Progenitor cell of endocrine pancreas (in vitro differentiated cells): ENCODE measurements at places on chromosomes 6 and 20.
A peak's percentile ranks its signal among the peaks of the same experiment; 100 is the strongest.

DNA sequence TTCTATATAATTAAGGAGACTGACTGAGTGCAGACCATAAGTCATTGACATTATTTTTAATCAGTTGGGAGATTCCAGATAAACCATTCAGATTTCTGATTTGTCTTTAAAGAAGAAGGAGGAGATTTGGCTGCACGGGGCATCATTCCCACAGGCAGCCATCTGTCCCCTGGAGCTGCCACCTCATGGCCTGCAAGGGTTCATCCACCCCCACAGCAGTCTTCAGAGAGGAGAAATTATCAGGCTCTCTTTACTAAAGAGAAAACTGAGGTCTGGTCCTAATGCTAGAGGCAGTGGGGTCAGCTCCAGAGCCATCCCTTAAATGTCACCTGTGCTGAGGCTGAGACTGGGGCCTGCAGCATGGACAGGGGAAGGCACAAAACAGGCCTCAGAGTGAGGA is 501.3 kb upstream of the SULF2 start:
- DNase-seq, result no peak

DNA sequence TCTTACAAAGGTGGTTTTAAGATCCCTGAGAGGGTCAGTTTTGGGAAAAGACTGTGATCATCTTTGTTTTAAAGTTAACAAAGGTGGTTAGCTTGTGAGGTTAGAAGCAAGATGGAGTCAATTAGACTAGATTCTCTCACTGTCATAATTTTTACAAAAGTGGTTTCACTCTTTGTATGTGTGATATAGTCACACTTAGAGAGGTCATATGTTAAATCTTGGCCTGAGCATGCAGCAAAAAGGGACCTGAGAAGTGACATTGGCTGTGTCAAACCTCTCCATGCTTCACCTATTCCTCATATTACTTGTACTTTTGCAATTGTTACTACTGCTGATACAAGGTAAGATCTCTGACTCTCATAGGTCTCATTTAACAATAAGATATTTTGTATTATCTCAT is 368.0 kb downstream of the TBC1D32 start:
- no peak for DNase-seq

DNA sequence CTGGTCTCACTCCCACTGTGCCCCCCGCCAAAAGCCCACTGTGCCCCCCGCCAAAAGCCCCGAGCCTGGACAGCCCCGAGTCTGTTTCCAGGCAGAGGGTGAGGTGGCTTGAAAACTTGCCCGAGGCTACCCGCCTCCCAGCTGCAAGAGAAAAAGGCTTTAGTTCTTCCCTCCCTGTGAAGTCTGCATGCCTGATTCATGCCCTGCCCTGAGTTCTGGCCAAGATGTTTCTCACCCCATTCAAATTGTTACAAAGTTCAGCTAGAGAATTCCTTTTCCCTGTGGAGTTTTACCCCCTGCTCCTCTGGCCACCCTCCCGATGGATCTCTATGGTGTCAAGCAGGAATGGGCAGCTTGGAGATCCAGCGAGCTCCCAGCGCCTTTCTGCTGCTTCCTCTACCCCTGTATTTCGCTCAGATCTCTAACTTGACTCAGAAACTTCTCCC is 298.8 kb upstream of the MAP3K7 start:
- DNase-seq, result no peak

DNA sequence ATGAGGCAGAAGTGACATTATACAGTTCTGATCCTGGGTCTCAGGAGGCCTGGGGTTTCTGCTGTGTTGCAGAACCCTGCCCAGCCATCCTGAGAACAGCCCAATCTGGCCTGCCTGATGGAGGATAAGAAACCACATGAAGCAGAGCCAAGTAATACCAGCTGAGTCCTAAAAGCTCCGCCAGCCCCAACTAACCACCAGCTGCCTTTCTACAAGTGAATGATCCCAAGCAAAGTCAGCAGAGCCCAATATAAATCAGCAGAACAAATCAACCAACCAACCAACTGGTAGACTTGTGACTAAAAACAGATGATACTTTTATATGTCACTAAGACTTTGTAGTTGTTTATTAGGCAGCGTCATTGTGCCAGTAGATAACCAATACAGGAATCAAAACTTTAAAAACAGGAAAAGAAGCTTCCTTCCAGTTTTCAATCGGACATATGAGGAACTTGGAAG is 52.1 kb downstream of the SNX5 start:
- DNase-seq, result no peak

DNA sequence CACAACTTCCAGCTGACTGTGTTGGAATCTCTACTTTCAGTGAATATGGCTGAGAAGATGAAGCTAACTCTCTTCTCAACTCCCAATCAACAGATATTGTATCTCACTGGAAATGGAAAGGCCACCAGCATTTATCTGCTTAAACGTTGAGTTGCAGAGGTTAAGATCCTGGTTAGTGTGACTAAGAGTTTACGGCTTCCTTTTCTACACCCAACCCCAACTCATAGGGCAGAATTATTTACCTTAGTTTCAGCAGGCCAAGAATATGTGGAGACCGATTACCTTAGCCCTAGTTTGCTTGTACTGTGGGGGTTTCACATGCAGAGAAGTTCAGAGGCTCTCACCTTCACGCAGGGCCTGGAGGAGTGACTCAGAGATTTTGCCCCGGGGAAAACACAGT is 1026.6 kb downstream of the EYS start:
- no peak for DNase-seq

DNA sequence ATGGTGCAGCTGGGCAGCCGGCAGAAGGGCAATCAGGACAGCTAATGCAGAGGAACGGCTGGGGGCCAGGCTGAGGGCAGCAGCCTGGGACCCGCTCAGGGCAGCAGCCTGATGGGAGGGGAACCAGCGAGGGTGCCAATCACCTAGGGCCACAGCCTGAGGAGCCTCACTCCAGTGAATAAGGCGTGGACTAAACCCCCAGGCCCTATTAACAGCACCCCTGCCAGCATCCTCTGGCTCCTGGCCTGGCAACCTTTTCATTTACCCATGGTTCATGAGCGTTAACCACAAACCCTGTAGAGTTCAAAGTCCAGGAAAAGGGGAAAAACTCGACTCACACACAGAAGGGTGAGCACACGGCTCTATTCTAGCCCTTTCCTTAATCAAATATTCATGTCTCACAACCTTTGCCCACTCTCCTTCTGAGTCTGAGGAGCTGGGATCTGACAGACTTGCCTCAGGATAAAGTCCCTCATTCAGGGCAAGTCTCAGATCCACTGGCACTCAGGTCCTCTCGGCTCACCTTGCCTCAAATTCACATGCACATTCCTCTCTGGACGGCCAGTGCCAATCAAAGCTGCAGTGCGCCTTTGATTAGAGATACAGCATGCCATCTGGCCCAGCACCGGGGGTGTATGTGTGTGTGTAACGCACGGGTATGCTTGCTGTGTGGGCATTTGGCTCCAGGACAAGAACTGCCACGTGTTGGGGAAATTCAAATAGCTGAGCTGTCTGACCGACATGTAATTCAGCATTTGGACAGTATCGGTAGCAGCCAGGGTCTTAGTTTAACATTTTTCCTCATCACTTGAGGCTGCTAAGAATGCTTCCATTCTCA is 86.9 kb upstream of the TRAF3IP2 start:
- DNase-seq, result no peak

DNA sequence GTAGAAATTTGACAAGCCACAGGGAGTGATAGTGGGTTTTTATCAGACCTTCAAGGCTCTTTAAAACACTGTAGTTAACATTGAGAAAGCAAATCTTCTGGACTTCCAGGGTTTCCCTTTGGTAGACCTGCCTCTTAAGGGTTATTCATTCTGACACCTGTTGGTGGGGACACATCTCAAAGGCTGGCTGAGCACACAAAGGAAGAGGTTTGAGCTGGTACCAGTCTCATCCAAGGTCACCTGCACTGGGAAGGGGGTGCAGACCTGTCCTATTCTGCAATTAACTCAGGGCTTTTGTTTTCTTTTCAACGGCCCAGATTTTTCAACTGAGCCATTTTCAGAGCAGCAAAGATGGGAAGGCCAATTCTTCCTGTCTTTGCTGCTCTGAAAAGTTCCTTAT is 45.6 kb downstream of the EDN1 start:
- no peak for DNase-seq

- DNase-seq, result no peak
Measured at GRCh38 chr6:24429146-24429545, 26.4 kb downstream of the MRS2 start.

GRCh38 chr6:85412911-85413430 is 36.9 kb upstream of the NT5E start:
- DNase-seq, result no peak

GRCh38 chr6:138685257-138685656 is 88.3 kb upstream of the CCDC28A start:
- no peak for DNase-seq

GRCh38 chr6:67141005-67141404 is 1434.0 kb upstream of the EYS start:
- no peak for DNase-seq

GRCh38 chr20:21511850-21512633 is 1.8 kb downstream of the NKX2-2 start:
- peak; percentile 17 for DNase-seq

DNA sequence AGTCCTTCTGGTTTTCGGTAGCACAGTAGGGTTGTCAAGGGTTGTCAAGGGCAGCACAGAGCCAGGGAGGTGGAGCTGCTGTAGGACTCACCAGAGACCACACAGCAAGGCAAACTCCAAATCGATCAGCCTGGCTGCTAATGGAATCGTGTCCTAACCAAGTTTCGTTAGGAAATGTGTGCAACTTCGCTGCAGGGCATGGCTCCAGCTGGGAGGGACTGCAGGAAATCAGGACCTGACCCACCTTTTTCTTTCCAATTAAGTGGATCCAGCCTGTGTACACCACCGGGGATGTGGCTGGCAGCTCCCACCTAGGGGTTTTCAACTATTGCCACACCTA is 251.7 kb upstream of the QKI start:
- no peak for DNase-seq

DNA sequence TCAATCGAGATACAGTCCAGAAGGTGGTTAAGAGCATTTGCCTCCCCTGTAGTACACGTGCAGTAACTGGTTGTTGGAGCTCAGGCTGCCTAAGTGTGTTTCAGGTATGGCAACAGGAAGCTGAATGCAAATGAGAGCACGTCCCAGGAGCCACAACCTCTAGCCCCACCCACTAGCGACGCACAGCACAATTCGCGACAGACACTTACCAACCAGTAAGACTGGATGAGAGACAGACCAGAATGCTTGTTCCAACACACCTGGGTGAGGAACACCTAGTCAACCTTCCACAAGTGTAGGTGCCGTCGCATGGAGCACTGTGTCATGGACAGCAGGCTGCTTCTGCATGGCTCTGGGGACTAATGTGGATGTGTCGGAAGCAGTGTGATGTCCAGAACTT is 7.2 kb upstream of the SERPINB1 start:
- no peak for DNase-seq

GRCh38 chr20:25253606-25254275 is 5.9 kb downstream of the PYGB start:
- no peak for DNase-seq

GRCh38 chr6:153145591-153145990 is 14.5 kb upstream of the RGS17 start:
- DNase-seq, result no peak

- DNase-seq, result no peak
Measured at GRCh38 chr6:139494376-139494990, 120.0 kb upstream of the CITED2 start.

GRCh38 chr6:150539568-150539967 is 60.1 kb upstream of the PLEKHG1 start:
- no peak for DNase-seq

DNA sequence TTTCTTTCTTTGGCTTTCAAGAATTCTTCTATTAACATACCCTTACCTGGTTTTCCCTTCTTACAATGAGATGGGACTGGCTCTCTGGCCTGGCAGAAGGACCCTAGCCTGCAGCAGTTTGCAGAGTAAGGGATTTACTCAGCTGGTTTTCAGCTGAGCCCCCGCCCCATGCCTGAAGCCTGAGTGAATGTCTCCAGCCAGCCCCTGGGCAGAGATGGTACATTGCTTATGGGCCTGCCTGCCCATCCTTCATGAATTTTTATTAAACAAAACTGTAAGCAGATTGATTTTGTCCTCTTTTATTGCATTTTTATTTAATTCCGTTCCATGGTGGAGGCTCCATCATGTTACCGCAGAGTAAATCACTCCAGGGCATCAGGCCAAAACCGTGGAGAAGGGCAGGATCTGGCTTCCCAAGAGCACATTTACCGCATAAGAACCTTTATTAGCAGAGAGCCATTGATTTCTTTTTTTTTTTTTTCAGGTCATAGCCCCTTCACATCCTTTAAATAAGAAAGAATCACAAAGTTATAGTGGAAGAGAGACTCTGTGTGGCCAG is 316.2 kb downstream of the DHX35 start:
- DNase-seq, result no peak

GRCh38 chr6:114108119-114109002 is 137.4 kb upstream of the HDAC2 start:
- DNase-seq, result peak; percentile 39

DNA sequence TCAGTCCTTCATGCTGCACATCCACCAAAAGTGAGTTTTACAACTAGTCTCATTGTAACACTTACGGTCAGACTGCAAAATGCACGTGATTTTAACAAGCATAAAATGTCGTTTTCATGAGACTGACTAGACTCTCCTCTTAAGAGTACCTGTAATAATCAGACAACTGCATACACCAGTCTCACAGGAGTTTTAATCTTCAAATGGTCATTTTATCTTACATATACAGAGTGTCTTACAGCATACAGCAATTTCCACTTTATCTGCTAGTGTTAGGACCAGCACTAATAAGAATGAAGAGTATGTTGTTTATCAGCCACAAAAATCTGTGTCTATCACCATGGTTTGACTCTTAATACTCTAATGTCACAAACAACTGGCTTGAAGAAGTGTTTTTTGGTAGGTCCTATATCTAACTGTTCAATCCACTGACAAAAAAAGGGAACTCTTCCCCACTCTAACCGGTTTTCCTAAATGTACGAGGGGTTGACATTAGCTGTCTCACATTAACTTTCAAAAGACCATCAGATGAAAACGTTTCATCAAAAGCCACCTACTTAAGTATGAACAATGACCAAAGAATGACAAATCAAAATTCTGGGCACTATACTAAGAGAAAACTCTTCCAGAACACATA is 1.5 kb upstream of the ASF1A start:
- no peak for DNase-seq

- no peak for DNase-seq
Measured at GRCh38 chr6:132687306-132687705, 26.5 kb downstream of the VNN1 start.

DNA sequence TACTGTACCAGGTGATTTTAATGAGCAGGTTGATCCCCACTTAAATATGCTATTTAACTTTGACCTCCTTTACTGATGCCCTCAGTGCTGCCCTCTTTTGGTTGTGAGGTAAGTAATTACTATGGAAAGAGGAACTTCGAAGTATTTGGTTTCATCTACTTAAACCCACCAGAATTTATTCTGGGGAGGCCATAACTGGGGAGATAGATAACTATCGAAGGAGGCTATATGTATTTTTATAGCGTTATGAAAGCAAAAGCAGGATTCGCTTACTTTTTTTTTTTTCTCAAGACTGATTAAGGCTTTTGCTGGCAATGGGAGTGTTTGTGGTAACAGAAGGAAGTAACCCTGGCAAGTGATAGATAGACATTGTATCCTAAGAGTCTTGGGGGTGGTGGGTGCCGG is 168.9 kb upstream of the CENPW start:
- no peak for DNase-seq

GRCh38 chr6:48037946-48038345 is 73.1 kb downstream of the PTCHD4 start:
- DNase-seq, result no peak
